8988T (cell line): ENCODE measurements at places on chromosomes 2 and 18.

DNA sequence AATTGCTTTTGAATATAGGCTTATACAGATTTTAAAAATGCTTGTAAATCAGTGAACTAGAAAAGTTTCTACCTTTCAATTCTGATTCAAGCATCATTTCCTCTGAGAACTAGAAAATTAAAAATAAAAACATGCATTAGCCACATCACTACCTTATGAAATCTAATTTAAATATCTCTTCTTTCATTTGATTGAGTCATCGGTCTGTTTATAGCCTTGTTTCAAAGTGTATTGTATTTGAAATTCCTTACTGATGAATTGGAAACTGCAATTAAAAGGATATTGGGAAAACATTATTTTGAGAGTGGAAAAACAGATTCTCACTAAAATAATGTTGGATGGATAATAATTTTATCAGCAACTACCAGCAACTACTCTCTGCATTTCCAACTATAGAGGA lies 717.7 kb upstream of the FAM98A start:
- no peak for DNase-seq

GRCh38 chr2:15795426-15795825 lies 144.9 kb upstream of the MYCN start:
- no peak for DNase-seq

DNA sequence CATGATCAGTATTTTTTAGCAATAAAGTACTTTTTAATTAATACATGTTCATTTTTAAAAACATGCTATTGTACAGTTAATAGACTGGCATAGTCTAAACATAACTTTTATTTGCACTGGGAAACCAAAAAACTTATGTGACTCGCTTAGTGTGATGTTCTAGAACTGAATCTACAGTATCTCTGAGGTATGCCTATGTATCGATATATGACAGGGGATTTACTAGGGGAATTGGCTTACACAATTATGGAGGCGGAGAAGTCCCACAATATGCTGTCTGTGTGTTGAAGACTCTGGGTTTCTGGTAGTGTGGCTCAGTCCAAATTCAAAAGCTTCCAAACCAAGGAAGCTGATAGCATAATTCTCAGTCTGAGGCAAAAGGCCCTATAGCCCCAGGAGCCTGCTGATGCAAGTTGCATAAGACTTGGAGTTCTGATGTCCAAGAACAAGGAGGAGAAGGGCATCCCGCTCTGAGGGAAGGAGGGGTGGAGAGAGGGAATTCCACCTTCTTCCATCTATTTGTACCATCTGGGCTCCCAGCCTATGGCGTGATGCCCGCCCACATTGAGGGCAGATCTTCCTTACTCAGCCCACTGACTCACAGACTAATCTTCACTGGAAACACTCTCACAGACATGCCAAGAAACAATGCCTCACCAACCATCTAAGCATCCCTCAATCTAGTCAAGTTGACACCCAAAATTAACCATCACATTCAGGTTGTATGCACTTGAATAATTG lies 27.5 kb downstream of the ZNF638 start:
- no peak for DNase-seq

GRCh38 chr2:119333360-119333759 lies 33.3 kb downstream of the C2orf76 start:
- DNase-seq: no peak

- DNase-seq: no peak
Measured at GRCh38 chr2:219297766-219298456, 11.3 kb downstream of the PTPRN start.
